Epithelial cell of proximal tubule (primary cell): ENCODE measurements at places on chromosomes 16 and 17.

DNA sequence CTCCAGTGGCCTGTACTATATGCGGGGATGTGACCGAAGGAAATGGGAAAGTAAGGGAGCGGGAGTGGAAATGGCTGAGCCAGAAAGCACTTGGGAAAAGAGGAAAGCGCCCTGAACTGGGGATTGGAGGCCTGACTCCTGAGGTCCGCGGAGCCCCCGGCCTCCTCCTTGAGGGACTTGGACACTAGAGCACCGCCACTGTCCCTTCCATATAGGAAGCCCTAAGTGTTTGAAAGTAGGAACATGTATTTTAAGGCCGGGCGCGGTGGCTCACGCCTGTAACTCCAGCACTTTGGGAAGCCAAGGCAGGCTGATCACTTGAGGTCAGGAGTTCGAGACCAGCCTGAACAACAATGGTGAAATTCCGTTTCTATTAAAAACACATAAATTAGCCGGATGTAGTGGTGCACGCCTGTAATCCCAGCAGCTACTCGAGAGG, 530 bp upstream of the ZDHHC7 start:
- DNase-seq, result no peak

- no peak for DNase-seq
These were observed 55.7 kb downstream of the WSB1 start for GRCh38 chr17:27349540-27350021.

DNA sequence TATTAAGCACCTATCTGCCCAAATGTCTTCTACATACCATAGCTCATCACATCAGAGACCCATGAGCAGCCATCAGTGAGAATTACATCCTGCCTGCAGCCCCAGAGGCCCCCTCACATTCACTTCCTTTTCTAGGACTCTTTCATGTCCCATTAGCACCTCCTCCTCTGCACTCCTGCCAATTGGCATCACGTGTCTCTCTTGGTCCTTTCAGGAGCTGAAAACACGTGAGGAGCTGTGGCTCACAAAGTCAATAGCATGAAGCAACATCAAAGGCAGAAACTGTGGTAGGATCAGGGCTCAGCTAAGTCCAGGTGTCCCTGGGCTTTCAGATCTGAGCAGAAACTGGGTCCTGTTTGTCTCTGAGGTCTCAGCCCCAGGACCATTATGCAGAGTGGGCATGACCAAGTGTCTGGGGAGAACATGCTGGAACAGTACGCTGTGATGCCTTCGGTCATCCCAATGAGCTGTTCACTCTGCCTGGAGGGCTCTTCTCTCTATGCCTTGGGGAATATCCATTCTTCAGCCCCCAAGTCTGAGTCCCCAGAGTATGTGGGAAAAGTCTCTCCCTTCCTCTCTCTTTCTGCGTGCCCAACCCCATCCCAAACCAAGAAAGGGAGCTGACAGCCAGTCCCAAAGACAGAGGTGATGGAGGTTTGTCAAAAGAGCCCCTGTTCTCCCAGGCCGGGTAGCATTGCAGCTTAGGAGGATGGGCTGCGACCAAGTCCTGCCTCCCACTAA, 457.0 kb upstream of the CDH5 start:
- no peak for DNase-seq

GRCh38 chr17:80064696-80065095, 28.3 kb downstream of the CCDC40 start:
- DNase-seq, result no peak

GRCh38 chr16:66325717-66326376, 40.6 kb upstream of the CDH5 start:
- no peak for DNase-seq

GRCh38 chr16:47358816-47359215, 102.0 kb downstream of the ITFG1 start:
- DNase-seq, result peak; percentile 10

GRCh38 chr16:66740010-66740409, 11.4 kb downstream of the DYNC1LI2 start:
- DNase-seq, result no peak

- DNase-seq, result no peak
These were observed 5.4 kb downstream of the BANP start for GRCh38 chr16:87956365-87957231.

DNA sequence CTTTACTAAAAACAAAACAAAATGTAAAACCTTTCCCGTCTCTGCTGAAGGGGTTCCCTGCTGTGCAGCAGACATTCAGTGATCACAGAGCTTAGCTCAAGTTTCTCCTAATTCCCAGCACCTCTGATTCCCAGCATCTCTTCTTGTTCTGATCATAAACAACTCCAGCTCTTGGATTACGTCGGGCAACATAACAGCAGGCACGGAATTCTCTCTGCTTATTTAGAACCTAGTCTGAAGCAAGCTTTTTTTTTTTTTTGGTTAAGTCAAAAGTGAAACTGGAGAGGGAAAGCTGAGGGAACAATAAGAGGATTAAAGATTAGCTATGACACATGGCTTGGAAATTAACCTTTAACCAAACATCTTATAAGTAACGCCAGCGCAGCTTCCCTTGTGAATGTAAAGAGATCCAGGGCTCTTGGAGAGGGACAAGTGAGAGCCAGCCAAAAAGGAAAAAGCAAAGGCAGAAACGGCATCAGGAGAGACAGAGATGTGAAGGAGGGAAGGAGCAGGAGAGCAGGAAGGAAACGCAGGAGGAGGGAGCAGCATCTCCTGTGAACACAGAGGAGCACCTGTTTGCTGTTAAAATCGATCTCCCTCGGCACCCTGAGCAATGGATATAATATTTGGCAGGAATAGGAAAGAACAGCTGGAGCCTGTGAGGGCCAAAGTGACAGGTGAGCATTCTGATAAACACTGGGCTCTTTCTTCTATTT, at the start of gene BCO1:
Gene BCO1, plus strand, starts transcription at position 394 of the 716 bp plus-strand sequence. Its CDS starts 220 bp downstream, at position 614.
- peak; percentile 83 for DNase-seq

DNA sequence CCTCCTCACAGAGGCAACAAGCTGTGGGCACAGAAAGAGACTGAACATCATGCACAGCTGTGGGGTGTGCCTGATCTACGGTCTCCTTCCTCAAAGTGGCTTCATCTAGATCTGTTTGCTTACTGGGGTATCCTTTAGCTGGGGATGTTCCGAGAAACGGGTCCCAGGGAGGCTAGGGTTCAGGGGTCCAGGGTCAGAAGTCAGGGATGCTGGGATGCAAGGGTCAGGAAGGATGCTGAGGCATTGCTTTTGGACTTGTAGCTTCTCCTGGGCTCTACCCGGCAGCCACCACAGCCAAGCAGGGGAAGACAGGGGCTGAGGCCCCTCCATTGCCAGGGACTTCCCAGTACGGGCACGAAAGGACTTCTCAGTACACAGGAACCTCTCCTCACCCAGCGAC, 6.6 kb downstream of the CD300LG start:
- no peak for DNase-seq
